Brain pericyte (primary cell): ENCODE measurements at places on chromosomes 3 and 15.

DNA sequence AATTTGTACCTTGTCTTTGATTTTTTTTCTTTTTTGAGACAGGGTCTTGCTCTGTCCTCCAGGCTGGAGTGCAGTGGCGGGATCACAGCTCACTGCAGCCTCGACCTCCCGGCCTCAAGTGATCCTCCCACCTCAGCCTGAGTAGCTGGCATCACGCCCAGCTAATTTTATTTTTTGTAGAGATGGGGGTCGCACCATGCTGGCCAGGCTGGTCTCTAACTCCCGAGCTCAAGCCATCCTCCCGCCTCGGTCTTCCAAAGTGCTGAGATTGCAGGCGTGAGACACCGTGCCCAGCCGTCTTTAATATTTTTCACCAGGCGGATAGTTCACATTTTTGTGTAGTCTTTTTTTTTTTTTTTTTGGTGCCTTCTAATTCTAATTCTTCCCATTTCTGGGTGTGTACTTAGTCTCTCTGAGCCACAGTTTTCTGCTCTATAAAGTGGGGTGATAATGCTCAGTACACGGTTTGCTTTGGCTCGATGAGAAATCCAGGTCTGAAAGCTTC, 528 bp upstream of the TATDN2 start:
- DNase-seq, result no peak

GRCh38 chr3:137295336-137295735, 337.6 kb downstream of the IL20RB start:
- no peak for DNase-seq

DNA sequence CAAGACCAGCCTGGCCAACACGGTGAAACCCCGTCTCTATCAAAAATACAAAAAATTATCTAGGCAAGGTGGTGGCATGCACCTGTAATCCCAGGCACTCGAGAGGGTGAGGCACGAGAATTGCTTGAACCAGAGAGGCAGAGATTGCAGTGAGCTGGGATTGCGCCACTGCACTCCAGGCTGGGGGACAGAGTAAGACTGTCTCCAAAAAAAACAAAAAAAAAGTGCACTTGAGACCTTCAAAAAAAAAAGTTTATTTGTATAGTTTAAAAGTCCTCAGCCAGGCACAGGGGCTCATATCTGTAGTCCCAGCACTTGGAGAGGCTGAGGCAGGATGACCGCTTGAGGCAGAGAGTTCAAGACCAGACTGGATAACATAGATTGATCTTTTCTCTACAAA, 2.1 kb downstream of the PBRM1 start:
- no peak for DNase-seq

DNA sequence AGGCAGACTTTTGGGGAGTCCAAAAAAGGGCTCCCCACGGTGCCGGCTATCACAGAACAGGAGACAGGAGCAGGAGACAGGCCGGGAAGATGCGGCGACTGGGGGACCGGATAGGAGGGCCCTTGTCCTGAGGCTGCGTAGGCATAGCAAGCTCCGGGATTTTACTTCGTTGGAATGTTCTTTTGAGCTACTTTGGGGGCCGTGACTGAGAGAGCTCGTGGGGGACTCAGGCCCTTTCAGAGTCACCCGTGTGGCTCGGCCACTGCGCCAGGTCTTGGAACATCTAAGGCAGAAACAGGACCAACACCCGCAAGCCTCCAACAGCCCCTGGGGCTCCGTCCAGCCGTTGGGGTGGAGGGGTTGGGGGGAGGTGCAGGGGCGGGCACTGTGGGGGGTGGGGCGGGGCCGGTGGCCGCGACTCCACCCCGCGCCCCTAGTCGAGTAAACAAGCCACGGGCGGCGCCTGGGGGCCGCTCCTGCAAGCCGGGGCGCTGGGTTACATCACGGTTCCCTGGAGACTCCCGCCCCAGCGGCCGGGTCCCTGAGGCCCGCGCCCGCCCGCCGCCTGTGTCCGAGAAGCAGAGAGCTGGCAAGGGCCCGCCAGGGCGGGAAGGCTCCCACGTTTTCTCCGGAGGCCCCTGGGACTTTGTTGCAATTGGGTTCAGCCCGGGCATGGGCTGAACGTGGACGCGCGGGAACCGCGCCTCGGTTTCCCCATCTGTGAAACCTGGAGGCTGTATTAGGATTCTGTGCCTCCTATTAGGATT, 23.3 kb upstream of the C15orf39 start:
- no peak for DNase-seq

- DNase-seq, result no peak
These were observed 142.6 kb downstream of the SATB1 start for GRCh38 chr3:18282507-18282906.

DNA sequence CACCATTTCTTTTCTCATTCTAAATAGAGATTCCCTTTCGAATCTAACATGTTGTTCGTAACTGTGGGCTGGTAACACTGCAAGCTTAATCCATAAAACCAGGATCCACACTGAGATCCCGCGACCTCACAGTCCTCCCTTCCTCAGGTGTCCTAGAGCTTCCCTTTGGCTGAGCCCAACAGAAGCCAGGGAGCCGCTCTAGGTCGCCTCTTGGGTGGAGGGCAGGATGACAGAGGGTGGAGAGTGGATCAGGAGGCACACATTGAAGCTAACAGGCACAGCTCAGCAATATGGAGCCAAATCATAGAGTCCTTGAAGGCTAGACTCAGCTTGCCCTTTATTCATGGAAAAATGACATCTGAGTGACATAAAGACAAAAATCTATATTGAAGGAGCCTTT, 44.7 kb upstream of the DLG1 start:
- no peak for DNase-seq

DNA sequence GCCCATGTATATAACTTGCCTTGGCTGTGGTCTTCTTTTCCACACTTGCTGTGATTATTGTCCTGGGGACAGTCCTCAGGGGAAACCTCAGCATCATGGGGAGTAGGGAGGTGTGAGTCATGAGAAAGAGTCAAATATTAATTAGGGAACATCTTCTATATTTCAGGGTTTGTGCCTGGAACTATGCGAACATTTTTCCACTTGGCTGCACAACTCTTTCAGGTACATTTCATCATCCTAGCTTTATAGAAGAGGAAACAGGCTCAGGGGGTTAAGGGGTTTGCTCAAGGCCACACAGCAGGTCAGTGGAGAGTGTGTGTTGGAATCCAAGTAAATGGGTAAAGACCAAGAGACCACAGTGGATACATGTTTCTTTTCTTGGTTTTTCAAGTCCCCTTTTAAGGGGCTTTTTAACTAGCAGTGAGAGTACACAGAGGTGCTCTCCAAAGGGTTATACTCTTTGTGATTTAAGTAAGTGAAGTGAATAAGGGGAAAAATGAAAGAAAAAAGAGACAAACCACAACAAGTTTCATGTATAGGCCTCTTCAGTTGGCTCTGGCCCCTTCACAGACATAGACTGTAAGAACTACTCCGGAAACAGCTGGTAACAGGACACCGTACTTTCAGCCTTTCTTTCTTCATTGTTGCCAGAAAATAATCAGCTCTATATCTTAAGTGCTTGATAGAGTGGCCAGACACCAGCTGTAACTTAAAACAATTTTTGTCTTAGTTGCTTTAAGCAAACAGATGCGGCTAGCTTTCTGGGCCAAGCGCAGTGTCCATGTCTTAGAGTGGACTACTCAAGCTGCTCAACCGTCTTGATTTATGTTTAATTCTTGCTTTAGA, 64.6 kb downstream of the EEFSEC start:
- no peak for DNase-seq

- no peak for DNase-seq
These were observed 39.7 kb downstream of the SGO1 start for GRCh38 chr3:20146301-20146700.

DNA sequence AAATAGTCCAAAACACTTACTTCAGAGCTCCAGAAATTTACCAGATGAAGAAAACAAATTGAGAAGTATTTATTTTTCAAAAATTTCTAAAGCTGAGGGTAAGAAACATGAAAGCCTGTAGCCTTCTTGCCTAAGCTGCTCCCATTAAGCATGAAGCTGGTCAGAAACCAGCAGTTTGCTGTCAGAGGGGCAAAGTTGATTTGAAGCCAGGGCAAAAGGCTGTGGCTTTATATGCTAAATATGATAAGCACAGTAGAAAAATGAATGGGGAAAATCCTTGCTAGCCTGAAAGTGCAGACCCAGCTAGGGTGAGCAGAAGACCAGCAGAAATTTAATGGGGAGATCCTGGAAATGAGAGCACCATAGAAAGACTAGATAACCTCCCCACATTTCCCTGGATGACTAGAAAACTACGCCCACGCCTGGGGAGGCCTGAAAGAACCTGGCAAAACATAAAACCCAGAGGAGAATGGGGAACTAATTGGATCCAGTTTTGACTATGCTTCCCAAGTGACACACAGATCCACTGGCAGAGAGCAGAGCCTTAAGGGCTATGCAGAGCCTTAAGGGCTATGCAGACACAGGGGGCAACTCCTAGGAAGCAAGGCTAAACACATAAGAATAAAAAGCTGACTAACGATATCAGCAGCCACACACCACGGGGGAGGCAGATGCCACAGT, 43.0 kb upstream of the HEG1 start:
- no peak for DNase-seq

- DNase-seq, result peak; percentile 69
These were observed 13.5 kb downstream of the SNX33 start for GRCh38 chr15:75661100-75661755.

DNA sequence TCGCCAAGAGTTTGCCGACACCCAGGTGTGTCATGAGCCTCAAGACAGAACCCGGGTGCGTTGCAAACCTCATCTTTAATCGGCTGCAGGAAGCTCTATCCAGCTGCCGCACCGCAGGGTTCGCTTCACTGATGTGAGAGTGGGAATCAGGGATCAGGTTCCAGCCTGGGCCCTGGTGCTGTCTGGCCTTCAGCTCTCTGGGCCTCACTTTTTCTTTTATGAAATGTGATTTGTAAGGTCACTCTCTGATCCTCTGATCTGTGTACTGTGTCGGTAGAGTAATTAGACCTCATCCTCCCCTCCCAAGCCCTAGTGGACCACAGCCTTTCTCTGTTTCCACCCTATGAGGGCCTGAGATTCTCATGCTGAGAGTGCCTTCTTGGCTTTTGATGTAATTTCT, 202.8 kb upstream of the UBE2E1 start:
- no peak for DNase-seq
